SK-N-MC (cell line): ENCODE measurements at places on chromosomes 6 and 20.

DNA sequence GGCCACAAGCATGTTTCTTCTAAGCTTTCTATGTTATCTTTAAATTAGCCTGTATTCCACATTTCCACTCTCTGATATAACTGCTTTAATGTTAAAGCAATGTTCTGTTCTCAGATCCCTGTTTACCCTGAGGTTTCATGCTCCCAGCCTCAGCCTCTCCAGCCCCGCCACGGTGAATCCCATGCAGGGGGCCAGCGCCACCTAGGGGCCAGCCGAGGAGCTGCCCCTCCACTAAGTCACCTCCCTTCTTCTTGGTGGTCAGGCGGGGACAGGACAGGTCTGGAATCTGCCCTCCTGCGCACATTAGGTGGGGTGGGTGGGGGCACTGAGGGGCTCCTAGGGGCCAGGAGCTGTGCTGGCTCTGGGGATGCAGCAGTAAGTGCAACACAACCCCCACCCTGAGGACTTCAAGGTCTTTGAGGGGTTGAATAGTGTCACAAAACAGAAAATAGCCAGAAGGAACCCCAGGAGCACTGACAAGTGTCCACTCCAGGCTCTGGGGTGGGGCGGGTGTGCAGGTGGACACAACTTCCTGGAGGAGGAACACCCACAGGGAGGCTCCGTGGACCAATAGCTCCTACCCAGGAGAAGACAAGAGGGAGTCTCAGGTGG, 61.6 kb downstream of the RAB44 start:
- peak; percentile 10 for DNase-seq

- no peak for DNase-seq
Observed at GRCh38 chr20:53984356-53985149, 85.8 kb downstream of the BCAS1 start.

- DNase-seq = no peak
Observed at GRCh38 chr6:136980070-136980469, 58.0 kb downstream of the SLC35D3 start.

- DNase-seq = no peak
Observed at GRCh38 chr6:18211338-18211737, 53.0 kb downstream of the DEK start.
